SW 1271 (cell line): ENCODE measurements at places on chromosomes 13 and 19.

- DNase-seq: no peak
These were observed 1.9 kb upstream of the FOXO1 start for GRCh38 chr13:40668335-40668734.

DNA sequence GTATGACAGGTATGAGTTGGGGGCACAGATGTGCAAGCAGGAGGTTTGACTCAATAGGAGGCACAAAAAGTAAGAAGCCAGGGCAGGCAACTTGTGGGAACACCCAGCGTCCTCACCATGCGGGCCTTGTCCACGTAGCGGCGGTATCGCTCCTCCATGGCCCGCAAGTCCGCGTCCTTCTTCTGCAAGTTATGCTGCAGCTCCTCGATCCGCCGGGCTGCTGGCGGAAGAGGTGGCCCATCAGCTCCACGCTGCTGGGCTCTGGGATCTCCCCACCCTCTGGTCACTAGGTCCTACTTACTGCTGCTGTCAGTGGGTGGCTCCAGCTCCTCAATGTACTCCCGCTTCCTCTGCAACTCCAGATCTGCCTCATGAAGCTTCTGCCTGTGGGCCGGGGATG, 10.7 kb downstream of the HOOK2 start:
- DNase-seq: no peak

DNA sequence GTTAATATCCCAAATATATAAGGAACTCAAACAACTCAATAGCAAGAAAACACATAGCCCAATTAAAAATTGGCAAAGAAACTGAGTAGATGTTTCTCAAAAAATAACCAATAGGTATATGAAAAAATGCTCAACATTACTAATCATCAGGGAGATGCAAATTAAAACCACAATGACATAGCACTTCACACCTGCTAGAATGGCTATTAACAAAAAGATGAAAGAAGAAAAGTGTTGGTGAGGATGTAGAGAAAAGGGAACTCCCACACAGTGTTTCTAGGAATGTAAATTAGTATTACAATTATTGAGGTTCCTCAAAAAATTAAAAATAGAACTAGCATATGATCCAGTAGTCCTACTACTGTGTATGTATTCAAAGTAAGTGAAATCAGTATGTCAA, 1212.8 kb downstream of the DIAPH3 start:
- no peak for DNase-seq

DNA sequence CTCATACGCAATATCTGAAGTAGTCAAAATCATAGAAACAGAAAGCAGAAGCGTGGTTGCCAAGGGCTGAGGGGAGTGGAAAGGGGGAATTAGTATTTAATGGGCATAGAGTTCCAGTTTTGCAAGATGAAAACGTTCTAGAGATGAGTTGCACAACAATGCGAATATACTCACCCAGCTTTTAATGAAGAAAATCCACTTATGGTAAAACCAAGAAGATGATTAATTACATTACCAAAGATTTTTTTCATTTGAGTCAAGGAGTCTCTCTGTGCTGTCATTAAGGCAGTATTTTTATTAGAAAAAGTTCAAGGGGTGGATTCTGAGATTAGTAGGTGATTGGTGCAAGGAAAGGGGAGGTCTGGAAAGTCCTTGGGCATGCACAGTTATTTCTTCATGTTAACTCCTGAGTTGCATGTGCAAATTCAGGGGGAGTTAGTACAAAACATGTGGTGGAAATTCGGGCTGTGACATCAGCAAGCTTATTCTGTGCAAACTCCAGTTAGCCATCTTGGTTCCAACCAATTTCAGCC, 6.9 kb upstream of the CBY2 start:
- DNase-seq: no peak

- no peak for DNase-seq
These were observed 104.3 kb upstream of the FRY start for GRCh38 chr13:31927219-31927653.

GRCh38 chr13:24040835-24041234, 119.7 kb upstream of the SPATA13 start:
- DNase-seq: no peak

GRCh38 chr19:37997911-37998344, 90.9 kb downstream of the SIPA1L3 start:
- peak; percentile 43 for DNase-seq

- DNase-seq: peak; percentile 91
These were observed 11.9 kb upstream of the SPATA13 start for GRCh38 chr13:24148414-24149235.

GRCh38 chr19:39413272-39413910, 922 bp downstream of the PLEKHG2 start:
- DNase-seq: no peak
